Ureter (tissue), 1 donor: ENCODE measurements at places on chromosomes 13 and 19. TPM values are rescaled to one million over a fixed set of nuclear protein-coding genes. Genes with fewer than 3 reads are reported as not detected.

Gene PIP5K1C
- 58.1 TPM for total RNA-seq

Gene GPR180
- 5.1 TPM for total RNA-seq

Gene CCDC194
- 0.86 TPM for total RNA-seq

Gene NLRP7
- not detected for total RNA-seq

Gene MATK
- 1.9 TPM for total RNA-seq

Gene FFAR2
- total RNA-seq, result 0.36 TPM

Gene C19orf12
- 25.4 TPM for total RNA-seq

Gene AP1M2
- 81.4 TPM for total RNA-seq

GRCh38 chr19:13057147-13057572, 45.5 kb downstream of the LYL1 start:
- DNase-seq, result no peak

GRCh38 chr13:44540761-44541434, 35.2 kb downstream of the TSC22D1 start:
- no peak for DNase-seq

DNA sequence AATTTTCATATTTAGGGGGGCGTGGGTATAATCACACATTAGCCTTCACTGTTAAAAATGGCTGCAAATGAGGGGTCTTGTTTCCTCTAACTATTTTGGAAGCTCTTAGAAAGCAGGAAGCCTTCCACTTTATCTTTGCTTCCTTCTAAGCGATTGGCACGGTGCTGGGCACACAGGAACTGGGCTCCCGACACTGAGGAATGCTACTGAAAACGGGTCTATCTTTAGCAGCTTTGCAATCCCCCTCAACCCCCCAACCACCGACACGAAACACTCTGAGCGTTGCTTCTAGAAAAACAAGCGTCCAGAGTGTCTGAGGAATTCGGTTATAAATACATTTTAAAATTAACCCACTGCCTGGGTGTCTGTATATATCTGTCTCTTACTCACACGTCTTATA, 143.6 kb downstream of the CACNA1A start:
- no peak for DNase-seq

DNA sequence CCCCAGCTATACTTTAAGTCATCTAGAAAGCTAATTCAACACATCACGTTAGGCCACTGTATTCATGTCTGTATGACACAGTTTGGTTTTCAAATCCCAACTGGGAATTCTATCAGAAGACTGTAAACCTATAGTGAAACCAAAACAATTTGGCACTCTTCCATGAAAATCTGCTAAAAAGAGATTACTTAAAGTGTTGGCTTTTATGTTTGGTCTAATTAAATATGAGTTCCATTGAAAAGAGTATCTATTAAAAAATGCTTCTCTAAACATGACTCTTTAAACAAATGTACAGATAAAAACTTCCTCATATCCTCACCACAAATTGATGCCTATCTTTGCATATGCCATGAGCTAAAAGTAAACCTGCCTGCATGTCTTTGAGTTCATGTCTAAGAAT, 25.4 kb downstream of the PCDH9 start:
- DNase-seq, result no peak

GRCh38 chr13:108777421-108778420, 148.3 kb downstream of the MYO16 start:
- no peak for DNase-seq

- DNase-seq, result no peak
Measured at GRCh38 chr13:84491952-84492351, 609.7 kb upstream of the SLITRK1 start.

DNA sequence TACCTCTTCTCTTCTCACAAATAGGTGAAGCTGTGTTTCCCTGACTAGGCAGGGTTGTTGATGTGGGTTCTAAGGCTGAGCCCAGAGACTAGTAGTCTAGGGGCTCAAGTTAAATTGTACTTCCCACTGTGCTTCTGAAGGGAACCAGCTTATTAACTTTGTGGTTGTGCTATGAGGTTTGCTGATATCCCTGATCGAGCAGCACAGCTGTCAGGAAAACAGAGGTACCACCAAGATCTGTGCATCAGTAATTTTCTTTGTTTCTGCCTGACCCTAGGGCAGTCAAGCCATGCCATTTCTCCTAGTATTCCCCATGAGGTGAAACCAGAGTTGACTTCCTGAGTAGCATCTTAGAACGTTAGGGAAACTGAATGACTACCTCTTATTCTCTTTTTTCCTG, 853.8 kb upstream of the MIR17HG start:
- no peak for DNase-seq

DNA sequence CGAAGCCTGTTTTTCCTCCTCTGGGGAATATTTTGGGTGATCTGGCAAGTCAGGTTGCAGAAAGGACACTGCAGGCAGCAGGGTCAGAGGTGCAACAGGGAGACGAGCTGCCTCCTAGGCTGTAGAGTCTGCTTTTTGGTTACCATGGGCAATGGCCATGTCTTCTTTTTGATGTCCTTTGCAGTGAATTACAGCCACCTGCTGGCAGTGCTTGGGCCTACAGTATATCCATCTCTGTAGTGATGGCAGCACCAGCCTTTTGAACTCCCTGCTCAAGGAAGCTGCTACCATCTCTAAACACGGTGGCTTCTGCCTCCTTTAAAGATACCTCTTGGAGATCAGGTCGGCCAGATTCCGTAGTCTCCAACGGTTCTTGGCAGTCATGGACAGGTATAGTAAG, 73.9 kb downstream of the WTIP start:
- no peak for DNase-seq

DNA sequence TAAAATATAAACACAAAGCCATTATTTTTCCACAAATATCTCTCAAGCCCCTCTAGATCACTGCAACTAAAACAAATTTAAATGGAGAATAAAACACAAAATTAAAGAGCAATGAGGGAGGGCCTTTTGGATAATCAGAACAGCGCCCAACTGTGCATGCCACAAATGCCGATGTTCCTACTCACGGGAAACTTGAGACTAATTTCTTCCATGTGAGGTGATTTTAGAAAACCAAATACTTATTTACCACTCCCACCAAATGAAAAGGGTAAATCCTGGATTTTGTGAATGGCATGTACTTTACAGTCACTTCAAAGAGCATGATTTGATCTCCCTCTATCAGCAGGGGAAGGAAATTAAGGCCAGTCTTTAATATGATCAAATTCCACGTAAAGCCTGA, 74.8 kb downstream of the SLC7A1 start:
- no peak for DNase-seq

DNA sequence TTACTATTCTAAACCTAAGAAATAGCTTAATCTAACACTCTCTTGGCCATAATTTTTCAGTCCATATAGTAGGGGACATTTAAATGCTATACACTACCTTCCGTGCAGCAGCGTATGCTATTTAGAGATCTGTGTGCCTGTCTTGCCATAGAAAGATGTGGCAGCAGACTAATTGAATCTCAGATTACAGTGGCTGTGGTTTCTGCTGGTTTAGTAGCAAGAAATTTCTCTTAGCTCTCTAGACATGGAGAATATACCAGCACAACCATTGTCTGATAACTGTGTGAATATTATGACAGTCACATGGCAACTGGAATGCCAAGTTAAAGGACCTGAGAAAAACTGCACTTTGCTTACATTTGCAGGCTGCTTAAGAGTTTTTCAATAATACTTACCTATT, 672.4 kb upstream of the MIR17HG start:
- DNase-seq, result no peak

- peak; percentile 12 for DNase-seq
Measured at GRCh38 chr19:29378126-29378525, 147.7 kb upstream of the VSTM2B start.
